ENCODE measurements at places on chromosomes 2 and 18.
A peak's percentile ranks its signal among the peaks of the same experiment; 100 is the strongest.

DNA sequence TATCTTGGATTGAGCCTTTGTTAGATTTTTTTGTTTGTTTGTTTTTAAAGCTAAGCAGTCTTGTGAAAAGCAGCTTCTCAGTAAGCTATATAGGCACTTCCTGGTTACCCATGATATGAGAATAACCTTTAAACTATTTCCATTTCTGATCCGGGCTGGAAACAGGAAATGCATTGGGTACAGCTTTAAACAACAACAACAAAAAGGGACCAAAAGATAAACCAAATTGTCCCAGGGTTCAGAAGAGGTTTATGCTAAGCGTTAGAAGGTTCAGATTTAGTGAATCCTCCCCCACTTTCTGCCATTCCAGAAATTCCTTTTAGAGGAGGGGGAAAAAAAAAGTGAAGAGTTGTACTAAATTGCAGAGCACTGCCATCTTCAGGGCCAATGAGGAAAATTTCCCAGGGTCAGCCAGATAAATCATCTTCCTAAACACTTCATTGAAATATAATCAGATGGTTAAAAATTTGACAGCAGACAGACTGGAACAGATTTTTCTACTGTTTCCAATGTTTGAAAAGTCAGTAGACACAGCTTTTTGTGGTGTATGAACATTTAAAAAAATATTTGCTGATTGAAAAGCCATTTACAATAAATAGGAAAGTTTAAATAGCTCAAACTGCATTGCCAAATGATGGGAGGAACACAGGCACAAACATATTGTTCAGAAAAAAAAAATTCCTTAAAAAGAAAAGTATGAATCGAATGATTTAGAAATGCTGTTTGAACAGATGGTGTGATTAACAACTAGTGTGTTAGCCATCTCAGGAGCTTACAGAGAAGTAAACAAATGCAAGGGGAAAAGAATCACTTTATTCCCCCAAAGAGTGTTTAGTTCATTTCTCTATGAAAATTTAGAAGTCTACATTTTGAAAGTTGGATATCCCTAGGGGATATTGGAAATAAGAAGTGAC lies 189.9 kb upstream of the TANK start:
- no peak for DNase-seq

DNA sequence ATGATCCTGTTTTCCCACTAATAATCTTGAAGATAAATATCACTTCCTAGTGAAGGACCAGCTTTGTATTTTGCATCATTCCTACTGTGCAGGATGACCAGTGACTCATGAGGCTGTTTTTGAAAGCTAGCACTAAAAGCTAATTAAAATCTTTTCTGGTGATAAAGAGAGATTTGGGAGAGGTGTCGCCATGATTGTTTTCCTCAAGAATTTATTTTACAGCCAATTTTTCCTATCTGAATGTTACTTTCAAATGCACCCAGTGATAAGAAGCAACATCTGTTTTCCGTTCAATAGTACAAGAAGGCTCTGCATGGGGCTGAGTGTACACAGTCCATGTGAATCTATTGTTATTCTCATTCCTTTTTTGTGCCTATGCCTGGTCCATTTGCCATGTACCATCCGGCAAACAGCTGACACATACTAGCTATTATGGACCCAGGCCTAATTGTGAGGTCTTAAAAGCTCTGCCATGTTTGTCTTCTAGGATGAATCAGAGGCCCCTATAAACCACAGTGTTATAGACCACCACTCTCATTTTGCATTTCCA lies 28.4 kb downstream of the MEIS1 start:
- no peak for DNase-seq

GRCh38 chr2:229388731-229389130 lies 117.6 kb upstream of the PID1 start:
- no peak for DNase-seq

DNA sequence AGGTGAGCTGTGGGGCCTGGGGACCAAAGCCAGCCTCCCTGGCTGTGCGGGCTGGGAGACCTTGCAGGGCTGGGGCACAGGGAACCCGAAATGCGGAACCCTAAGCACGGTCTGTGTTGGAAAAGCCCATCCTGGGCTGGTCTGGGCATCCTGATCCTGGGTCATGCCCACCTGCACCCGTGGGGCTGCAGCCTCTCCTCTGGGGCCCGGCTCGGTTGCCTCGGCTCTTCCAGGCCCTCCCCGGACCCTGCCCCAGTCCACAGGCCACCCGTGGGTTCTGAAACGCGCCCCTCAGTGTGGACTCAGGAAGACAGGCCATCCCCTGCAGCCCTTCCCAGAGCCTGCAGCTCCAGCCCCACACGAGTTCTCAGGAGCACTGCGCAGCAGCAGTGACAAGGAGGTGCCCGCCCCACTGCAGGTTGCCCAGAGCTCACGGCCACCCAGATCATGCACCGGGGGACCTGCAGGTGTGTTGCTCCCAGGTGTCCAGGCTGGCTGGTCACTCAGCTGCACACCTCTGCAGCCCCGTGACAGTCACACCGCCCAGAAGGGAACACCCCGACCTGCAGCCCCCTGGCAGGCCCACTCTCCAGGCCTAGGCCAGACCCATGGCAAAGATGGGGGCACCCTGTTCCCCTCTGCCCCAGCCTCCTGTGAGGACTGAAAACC lies 12.2 kb upstream of the NFATC1 start:
- DNase-seq, result no peak

- DNase-seq, result peak; percentile 63
These were observed 60.9 kb downstream of the HDAC4 start for GRCh38 chr2:239339726-239340601.

DNA sequence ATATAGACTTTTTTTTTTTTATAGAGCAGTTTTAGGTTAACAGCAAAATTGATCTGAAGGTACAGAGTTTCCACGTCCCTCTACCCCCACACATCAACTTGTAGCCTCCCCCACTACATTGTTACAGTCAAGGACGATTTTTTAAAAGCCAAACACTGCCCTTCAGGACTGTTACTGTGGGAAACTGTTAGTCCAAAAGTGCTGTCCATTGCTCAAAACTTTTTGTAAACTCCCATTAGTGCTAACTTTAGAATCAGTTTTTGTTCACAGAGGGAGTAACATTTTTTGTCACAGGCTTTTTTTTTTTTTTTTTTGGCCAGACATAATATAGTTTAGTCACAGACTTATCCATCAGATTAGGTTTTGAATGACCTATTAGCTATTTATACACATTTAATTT lies 24.1 kb downstream of the ELP2 start:
- DNase-seq, result no peak

DNA sequence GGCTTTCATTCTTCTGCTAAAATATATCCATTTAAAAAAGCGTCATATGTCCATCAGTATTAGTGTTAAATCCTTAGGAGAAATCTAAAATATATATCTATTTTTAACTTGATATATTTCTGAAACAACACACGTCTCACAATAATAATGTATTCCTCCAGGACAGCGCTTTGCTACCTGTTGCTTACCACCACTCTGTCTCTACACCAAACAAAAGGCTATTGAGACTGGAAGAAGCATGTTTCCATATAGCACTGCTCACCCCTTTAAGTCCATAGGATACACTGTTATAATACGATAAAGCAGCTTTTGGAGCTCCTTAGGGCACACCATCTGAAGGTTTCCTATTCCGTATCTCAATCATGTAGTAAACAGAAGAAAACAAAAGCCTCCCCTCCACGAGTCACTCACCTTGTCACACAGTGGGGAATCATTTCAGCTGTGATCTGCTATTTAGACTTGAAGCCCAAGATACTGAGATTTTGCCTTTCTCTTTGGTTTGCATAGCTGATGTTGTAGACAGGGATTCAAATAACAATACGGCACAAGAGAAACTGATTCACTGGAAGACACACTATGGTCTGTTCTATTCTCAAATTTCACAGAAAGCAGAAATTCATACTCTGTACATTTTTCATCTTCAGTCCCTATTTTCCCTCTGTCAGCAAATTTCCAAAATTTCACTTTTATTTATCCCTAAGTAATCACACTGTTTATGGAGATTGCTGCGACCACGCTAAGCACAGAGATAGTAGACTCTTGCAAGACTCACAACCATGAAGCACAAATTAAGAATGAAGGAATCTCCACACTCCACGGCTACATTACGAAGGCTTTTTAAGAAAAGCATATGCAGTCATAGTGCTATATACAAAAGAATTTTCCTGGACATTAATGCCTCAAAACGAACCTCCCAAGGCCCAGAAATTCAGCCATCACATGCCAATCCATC lies 187.1 kb downstream of the TCF4 start:
- no peak for DNase-seq

- DNase-seq, result no peak
These were observed 130.6 kb downstream of the ZEB2 start for GRCh38 chr2:144389151-144389929.

Data from activated CD8-positive, alpha-beta memory T cell treated with anti-CD3 and anti-CD28 coated beads, Interleukin-2, amount 50 U/mL, for 48 hours (primary cell).